ENCODE measurements at places on chromosomes 7 and 10.
A peak's percentile ranks its signal among the peaks of the same experiment; 100 is the strongest.

- DNase-seq, result no peak
These were observed 1169.9 kb downstream of the NXPH1 start for GRCh38 chr7:9603291-9603690.

DNA sequence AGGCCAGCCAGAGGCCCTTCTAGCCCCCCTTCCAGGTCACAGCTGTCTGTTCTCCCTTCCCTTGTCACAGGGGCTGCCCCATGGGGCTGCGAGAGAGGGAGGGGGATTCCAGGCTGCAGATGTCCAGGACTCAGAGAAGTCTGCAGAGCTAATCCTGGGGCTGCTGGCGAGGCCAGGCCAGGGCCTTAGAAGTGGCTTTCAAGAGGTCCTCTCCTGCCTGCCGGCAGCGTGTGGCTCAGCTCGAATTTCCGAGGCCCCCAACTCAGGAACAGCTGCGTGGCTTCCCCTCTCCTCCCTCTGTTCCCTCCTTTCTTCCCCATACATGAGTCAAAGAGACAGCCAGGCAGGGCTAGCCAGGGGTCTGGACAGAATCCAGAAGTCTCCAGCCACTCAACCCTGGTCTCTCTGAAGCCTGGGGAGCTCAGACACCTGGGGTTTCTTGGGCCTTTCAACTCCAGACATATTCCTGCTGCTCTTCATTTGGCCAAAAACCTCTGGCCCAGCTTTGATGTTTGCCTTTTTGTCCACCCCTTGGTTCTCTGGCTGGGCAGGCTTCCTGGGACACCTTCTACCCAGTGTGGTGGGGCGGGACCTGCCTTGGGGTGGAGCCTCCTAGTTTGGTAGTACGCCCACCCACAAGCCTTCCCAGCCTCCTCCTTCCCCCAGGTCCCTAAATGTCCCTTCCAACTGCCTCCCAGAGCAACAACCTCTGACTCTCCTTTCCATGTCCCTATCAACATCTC is 21.8 kb upstream of the EIF5AL1 start:
- DNase-seq, result no peak

- DNase-seq, result no peak
These were observed 118.2 kb downstream of the VIPR2 start for GRCh38 chr7:159026271-159027055.

GRCh38 chr7:91181949-91182348 is 82.3 kb upstream of the FZD1 start:
- DNase-seq, result no peak

DNA sequence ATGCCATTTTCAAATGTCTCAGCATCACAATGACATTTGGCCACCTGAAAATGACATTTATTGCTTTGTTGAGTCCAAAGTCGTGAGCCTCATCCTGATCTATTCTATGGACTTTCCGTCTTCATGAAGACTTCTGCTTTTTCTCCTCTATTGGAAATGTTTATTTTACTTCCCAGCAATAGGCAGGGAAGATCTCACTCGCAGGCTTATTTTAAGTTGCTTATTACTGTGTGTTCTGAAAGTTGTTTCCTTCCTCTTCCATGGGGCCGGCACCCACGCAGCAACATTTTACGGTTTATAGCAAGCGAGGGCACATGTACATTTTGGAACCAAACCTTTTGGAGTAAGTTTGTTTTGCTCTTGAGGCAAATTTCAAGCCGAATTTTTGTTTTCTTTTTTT is 221.0 kb upstream of the KLF6 start:
- DNase-seq, result no peak

DNA sequence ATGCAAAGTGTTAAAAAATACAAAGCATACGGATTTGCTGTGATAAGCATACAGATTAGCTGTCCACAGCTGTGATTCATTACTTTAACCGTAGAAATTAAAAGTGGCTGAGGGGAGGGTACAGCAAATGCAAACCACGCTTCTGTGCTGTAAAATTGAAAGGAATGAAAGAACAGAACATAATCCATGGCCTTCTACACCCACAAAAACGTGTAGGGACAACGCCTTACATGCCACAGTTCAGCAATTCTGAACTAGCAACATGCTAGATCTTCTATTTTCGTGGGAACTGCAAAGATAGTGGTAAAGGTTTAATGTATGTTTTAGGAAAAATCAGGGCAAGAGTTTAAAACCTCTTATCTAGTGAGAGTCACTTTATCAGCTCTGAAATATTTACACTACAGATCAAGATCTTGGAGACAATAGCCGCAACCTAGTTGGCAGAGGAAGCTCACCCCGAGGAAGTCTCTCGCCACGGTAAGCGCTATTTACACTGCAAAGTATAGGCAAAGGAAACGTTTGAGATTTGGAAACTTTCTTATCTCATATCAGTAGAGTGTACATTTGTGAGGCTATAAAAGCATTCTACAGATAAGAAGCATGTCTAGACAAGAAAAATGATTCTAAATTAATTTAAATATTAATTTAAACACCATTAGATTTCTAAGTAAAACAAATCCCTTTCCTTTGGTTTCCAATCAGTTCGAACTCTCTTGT is 193.6 kb downstream of the MLLT10 start:
- DNase-seq, result no peak

DNA sequence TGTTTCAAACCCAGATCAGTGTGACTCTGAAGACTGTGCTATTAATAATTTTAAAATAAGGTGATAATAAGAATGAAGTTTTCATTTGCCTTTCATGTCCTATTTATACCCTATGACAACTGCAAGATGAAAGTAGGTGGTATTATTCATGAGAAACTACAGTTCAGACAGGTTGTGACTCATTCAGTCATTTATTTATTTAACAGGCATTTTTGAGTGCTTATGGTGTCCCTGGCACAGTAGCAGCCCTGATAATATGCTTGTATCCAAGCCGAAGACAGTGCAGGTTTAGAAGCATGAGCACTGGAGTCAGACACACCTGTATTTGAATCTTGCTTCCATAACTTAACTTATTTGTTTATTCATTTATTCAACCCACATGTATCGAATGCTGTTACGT is 87.1 kb downstream of the FZD1 start:
- DNase-seq, result no peak

- DNase-seq, result no peak
These were observed 99.1 kb downstream of the ZNF680 start for GRCh38 chr7:64463636-64464375.

DNA sequence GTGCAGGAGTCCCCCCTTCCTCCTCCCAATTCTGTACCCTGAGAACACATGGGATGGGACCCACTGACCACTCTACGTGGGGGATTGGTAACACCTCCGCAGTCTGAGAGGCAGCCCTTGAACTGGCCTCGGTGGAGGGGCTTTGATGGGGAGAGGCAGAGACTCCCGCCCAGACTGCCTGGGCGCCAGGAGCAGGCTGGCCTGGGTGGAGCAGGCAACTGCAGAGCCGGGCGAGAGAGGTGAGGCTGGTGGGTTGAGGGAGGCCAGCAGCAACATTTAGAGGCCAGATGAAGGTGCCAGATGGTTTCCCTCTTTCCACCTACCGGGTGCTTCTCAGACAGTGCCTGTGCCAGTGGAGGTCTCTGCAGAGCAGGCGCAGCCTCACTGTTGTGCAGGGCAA is 30.7 kb upstream of the ZNF467 start:
- DNase-seq, result no peak

GRCh38 chr7:78083476-78084120 is 285.0 kb downstream of the PHTF2 start:
- no peak for DNase-seq

DNA sequence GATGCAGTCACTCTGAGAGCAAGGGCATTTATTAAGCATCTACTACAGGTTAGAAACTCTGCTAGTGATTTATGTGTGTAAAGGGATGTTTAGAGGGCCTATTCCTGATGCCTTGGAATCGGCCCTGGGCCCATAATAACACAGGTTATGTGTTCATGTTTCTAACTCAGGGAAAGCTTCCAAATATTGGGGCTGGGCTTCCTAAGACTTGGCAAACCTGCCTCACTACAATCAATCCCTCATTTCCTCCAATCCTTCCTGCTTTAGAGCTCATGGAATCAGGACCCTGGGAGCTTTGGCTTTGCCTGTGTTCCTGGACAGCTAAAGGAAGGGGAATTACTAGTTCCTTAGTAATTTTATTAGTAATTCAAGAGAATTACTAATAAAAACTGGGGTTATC is 148.8 kb downstream of the HIBADH start:
- no peak for DNase-seq

GRCh38 chr7:120628251-120628650 is 229.7 kb downstream of the TSPAN12 start:
- DNase-seq, result no peak

- no peak for DNase-seq
These were observed 148.8 kb downstream of the TAX1BP1 start for GRCh38 chr7:27888736-27889135.

DNA sequence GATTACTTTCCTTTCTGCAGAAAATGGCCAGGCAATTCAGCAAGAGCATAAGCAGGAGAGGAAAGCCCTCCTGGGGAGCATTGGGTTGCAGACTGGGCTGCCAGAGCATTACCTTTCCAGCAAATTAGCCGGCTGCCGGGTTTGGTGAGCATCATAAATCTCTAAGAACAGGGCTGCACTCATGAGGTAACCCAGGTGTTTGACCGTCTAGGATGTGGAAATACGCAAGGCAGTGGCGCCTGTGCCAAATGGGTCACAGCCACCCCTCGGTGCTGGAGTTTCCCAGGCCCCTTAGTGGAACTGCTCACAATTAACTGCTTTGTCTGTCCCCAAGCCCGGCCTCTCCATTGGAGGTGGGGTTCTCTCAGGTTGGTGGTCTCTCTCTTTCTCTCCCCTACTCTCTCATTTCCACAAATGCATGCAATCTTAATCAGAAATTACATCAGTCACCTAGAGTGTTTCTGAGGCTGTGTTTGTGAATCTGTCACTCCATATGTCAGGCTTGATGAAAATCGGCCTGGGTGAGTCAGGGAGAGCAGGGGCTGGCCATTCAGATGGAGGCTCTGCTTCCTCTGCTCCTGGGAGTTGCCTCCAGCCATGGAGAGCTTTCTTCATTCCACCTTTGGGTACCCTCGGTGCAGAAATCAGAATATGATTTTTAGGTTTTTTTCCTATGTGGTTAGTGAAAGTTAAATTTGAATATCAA is 26.7 kb downstream of the PTN start:
- no peak for DNase-seq

GRCh38 chr7:16840094-16840493 is 35.3 kb upstream of the AGR2 start:
- DNase-seq, result no peak

DNA sequence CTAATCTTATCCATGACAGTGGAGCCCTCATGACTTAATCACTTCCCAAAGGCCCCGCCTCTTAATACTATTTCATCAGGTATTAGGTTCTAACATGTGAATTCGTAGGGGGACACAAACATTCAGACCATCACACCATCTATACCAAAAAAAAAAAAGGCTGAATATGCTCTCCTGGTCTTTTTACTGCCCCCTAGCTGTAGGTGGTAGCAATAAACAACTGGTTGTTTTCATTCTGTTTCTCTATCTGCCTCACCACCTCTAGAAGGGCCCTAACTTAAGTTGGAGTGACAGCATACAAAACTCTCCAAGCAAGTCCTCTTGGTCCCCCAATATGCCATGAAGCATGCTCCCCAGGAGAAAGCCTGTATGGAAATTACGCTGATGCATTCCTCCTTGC is 94.1 kb downstream of the GRM8 start:
- no peak for DNase-seq

GRCh38 chr7:24477398-24478136 is 95.7 kb upstream of the PALS2 start:
- peak; percentile 52 for DNase-seq

GRCh38 chr10:35349389-35349915 is 13.1 kb downstream of the CCNY start:
- DNase-seq, result no peak

- no peak for DNase-seq
These were observed 2.1 kb downstream of the MTURN start for GRCh38 chr7:30136743-30137485.

DNA sequence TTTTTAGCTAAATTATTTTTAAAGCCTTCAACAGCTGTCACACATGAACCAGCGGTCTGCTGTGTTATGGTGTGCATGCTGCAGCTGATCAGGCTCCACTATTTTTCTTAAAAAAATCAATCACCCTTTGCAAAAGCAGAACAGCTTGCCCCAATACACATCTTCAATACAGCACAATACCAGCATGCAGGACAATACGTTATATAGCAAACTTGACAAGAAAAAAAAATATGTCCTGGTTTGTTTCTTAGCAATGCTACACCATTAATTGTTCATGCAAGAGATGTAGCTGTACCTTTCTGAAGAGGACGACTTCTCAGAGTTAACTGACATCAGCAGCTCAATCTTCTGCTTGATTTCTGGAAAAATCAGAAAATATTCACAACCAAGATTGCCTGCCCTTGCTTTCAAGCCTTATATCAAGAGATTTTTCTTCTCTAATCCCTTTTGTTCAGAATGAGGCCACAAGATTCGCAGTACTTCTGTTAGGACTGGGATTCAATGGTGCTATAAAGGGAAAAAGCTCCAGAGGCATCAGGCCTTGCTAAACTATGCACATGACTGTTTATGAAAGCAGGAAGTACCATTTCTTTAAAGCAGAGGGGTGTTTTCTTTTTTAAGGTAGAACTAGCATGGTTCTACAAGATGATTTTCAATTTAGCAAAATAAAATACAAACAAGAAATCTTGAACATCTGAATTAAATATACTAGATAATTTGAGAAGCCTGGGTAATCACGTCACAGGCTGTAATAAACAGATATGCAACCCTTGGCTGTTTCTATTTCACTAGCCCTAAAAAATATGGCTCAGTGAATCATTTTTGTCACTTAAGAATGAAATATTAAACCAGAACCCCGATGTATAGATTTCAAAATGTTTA is 120.0 kb downstream of the SRPK2 start:
- no peak for DNase-seq

DNA sequence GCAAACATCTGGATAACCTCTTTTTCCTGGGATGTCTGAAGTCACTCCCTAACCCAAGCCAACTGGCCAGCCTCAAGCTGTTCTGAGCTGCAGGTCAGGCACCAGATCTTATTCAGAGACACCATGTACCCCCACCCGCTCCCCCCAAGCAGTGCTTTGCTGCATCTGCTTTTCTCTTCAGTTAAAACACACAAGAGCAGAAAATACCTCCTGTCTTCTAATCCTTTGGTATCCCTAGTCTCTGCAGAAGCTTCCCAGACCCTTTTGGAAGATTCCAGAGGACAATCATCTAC is 3.0 kb downstream of the ZNF488 start:
- DNase-seq, result no peak

Measured in iPS DF 6.9 (cell line).